ENCODE measurements at places on chromosomes 13 and 19.

DNA sequence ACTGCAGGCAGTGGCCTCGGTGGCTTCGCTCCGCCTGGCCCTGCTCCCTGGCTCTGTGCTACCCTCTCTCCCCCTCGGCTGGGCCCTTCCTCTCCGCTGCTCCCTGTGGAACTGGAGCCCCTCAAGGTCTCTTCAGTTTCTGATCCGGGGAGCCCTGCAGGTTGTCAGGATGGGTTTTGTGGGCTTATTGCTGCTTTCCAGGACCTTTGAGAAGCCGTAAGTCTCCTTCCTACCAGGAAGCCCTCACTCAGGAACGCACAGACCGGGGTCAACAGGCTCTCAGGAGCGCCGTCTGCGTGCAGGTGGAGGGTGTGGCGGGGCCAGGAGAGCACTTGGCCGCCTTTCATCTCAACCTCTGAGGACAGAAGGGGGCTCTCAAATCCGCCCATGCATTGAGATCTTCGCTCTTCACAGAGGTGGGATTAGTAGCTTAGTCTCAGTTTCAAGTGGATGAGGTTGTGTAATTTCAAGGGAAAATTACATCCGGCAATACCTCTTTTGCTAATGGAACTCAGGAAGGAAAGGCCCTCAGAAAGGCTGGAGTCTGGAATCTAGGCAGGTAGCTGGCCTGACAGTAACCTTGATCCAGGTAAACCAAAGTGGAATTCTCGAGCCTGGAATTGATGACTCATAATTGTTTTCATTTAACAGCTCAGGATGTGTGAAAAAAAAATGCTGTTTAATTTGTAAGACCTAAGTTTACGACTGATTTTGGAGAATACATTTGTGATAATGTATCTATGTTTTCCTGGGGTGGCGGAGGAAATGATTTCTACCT lies 102.0 kb downstream of the ATP11A start:
- DNase-seq, result no peak

- DNase-seq, result no peak
These were observed 32.7 kb downstream of the KDM4B start for GRCh38 chr19:5001615-5002014.

DNA sequence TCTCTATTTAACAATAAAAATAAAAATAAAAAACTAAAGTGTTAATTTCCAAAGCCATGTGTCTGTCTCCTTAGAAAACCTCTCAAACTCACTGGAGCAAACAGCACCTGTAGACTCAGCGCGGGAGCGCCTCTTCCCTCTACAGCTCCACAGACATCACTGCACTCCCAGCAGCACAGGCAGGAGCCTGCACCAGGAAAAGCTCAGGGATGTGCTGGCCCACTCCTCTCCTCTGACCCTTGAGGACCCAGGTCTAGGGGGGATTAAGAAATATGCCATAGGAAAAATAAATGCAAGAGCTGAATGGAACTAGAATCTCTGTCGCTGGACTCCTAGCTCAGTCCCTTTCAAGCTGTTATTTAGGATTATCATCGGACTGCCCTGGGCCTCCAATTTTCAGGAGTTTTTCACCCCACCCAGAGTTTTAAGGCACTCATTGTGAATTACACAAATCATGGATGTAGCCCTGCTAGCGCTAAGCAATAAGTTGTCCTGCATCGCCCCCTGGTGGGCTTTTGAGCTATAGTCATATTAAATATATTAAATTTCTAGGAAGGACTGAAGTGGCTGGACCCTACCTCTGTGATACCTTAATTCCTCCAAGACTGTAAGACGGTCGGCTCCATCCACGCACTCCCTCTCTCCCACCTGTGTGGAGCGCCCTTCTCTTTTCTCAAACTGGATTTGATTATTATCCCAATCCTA lies 333.9 kb downstream of the UQCRFS1 start:
- DNase-seq, result peak; percentile 18

- no peak for DNase-seq
These were observed 387.2 kb downstream of the GPC5 start for GRCh38 chr13:91785431-91786119.

GRCh38 chr13:95754069-95754468 lies 77.1 kb downstream of the DNAJC3 start:
- no peak for DNase-seq

- DNase-seq, result peak; percentile 32
These were observed 9.0 kb downstream of the CAPN12 start for GRCh38 chr19:38735257-38735686.

DNA sequence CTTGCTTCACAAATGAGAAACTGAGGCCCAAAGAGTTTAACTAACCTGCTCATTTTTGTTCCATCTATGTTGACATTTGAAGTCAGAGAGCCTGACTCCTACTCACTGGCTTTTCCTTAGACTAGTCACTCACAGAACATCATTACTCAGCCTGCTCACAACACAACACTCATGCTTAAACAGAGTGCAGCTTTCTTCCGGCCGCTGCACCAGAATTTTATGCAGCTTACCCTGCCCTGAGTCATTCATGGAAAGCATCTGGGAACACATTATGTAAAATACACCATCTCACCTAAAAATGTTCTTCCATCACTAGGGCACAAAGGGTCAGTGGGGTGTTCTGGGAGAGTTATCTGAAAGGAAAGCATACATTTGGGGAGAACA lies 303.4 kb downstream of the SPRY2 start:
- DNase-seq, result no peak

GRCh38 chr13:43516401-43516833 lies 270.4 kb downstream of the ENOX1 start:
- no peak for DNase-seq

DNA sequence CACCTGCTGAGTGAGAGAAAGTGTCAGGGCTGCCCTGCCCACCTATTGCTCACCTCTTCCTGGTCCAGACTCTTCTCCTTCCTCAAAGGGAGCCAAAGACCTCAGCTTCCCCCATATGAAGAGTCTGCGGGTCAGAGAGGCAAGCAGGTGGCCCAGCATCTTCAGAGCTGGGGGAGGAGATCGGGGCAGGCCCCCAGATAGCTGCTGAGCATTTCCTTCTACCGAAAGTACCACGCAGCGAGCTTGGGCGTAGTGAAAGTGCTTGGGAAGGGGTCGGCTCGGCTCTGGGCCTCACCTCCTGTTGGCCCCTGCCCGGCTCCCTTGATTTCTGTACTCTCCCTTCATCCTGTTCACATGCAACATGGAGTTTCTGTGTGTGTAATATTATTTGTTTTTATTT lies 12.2 kb upstream of the ZNF536 start:
- no peak for DNase-seq

DNA sequence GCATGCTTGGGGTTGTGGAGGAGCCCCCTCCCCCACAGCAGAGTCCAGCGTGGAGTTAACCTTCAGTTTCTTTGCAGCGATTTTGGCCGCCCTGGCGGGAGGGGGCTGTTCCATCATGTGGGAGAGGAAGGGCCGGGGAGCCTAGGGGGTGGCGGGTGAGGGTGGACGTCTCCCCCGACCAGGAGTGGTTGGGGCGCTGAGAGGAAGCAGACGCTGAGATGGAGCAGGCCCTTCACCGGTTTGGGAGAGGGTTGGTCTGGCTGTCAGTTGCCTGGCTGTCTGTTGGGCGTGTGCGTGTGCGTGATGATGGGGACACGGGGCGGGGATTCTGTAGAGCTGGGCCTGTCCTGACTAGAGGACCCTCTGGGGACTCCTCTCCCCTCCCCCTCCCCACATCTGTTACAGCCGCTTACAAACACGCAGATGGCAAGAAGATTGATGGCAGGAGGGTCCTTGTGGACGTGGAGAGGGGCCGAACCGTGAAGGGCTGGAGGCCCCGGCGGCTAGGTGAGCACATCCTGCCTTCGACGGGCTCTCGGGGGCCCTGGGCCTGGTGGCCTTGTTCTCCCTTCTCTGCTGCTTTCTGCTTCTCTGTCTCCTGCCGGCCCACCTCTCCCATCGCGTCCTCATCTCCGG lies 9.8 kb upstream of the LIN7B start:
- DNase-seq, result no peak

DNA sequence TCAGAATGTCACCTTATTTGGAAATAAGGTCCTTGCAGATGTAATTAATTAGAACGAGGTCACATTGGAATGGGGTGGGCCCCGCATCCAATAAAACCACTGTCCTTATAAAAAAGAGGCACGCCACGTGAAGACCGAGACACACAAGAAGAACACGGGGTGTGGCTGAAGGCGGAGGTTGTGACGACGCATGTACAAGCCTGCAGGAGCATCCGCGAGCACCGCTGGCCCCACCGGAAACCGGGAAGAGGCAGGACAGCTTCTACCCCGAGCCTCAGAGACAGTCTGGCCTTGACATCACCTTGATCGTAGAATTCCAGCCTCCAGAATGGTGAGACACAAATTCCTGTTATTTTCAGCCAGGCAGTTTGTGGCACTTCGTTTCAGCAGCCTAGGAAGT lies 177.9 kb downstream of the COL4A1 start:
- no peak for DNase-seq

- DNase-seq, result no peak
These were observed 173.1 kb upstream of the SOX1 start for GRCh38 chr13:111893607-111894443.

- peak; percentile 93 for DNase-seq
These were observed 3.5 kb downstream of the LIPE start for GRCh38 chr19:42423462-42424344.

DNA sequence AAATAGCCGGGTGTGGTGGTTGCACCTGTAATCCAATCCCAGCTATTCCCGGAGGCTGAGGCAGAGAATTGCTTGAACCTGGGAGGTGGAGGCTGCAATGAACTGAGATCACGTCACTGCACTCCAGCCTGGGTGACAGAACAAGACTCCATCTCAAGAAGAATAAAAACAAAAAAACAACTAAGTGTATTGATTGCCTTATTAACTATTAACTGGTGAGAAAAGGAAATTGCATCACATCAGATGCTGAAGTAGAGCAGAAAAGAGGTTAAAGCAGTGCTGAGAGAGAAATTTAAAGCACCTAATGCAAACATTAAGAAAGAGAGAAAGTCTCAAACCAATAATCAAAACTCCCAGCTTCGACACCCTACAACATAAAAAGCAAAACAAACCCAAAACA lies 38.3 kb downstream of the KPNA3 start:
- no peak for DNase-seq

GRCh38 chr19:33246709-33247440 lies 21.2 kb upstream of the SLC7A10 start:
- no peak for DNase-seq

GRCh38 chr19:48720251-48720612 lies 707 bp upstream of the MAMSTR start:
- no peak for DNase-seq

DNA sequence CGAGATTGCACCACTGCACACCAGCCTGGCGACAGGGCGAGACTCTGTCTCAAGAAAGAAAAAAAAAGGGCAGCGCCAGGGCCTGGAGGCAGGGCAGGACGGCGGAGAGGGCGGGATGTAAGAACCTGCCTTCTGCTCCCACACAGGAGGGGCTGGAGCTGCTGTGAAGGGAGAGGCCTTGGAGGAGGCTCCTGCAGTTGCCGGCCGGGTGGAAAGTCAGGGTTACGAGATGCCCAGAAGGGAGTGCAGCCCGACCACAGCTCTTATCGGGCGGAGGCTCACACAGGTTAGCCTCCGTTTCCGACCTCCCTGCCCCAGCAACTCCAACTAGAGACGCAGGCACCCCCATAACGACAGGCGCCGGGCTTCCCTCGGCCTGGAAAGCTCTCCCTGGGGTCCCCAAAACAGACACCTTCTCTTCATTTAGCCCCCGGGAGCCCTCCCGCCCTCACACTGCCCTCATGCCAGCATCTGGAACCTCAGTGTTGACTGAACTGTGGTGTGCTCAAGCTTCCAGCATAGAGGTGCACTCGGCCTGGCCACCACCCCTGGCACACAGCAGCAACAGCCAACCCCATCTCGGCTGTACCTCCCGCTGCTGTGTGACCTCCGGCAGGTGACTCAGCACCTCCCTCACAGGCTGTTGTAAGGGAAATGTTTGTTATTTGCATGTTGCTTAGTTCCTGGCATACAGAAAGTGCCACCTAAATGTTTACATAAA lies 1.4 kb downstream of the PLPP2 start:
- DNase-seq, result peak; percentile 23

DNA sequence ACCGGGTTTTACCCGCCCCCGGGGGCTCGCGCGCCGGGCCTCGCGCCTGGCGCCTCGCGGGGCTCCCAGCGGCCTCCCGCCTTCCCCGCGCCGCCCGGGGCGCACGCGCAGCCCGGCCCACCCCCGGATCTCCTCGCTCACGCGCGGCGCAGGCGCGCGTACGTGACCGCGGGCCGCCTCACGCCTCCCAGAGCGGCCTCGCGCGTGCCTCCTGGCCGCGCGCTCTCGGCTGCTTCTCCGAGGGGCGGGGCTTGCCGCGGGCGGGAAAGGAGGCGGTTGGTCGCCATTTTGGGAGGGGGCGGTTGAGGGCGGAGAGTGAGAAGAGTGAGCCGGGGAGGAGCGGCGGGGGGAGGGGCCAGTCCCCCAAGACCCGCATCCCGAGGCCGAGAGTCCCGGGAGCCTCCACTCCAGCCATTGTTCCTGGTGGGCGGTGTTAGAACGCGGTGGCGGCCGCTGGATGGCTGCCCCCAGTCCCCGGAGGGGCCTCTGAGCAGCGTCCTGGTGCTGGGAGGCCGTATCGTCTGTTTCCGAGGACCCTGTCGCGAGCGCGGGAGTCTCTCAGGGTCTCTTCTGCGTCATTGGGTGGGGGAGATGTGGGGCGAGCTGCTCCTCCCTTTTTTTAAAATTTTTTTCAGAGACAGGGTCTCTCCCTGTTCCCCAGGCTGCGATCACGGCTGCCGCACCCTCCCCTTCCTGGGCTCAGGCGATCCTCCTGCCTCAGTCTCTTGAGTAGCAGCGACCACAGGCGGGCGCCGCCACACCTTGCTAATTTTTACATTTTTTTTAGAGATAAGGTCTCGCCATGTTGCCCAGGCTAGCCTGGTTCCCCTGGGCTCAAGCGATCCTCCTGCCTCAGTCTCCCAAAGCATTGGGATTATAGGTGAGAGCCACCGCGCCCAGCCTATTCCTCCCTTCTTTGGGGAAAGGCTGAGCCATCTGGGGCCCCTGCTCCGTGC lies at the start of gene ZNF541:
ZNF541 (minus strand) TSS at position 78 of the 956 bp plus-strand sequence. CDS start 17,292 bp downstream, outside the sequence.
- peak; percentile 88 for DNase-seq

DNA sequence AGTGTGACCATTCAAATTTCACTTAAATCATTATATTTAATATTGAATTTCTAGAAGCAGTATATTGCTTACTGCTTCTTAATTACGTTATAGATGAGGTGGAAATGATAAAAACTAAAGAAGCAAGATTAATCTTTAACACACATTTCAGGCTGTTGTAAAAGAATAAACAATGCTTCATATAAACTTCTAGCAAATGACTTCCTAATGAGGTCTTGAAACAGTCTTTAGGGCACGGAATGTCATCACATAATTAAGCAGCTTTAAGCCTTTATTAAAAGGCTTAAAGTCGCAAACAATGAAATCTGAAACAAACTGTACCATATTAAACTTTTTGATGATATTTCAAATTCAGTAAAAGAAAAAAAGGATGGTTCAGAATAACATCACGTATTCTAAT lies 1.9 kb downstream of the SLITRK6 start:
- no peak for DNase-seq

GRCh38 chr13:99797691-99798090 lies 173.9 kb downstream of the ZIC5 start:
- DNase-seq, result no peak

Data from central memory CD4-positive, alpha-beta T cell (primary cell).